Activated B cell treated with CpG ODN at 0.5 μM for 24 hours (primary cell): ENCODE measurements at places on chromosomes 5 and 9. TPM values are rescaled to one million over a fixed set of nuclear protein-coding genes. Genes with fewer than 3 reads are reported as not detected.

DNA sequence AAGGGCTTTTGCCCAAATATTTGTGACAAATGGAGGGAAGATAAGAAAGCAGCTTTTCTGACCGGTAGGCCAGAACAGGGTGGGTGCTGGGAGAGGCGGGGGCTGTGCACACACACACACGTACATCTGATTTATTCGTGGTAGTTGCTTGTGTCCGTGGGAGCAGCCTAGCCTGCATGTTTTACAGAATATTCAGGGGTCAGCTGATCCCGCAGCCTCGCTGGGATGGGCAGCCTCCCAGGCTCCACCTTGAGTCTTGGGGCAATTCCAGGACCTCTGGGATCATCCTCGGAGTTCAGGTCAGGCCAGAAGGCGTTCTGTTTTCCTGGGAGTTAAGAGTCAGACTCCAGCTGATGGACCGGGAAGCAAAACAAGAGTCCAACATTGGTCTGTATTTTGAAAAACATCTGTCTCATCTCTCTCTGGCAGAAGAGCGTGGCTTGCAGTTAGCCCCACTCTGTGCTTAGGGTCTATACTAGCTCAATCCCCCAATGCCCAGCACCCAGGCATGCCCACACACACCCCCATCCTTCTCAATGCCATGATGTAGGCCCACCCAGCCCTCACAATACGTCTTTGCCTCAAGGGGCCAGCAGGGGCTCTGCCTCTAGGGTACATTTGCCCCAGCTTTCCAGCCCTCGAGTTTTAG lies 210.6 kb downstream of the GOLPH3 start:
- H3K4me1 ChIP-seq = no peaks in the 10 kb centered on the region
- H3K4me3 ChIP-seq = no peak overlapping the region
- H3K27me3 ChIP-seq = peaks cover 6% of the 10 kb centered on the region
- H3K27ac ChIP-seq = no peak overlapping the region
- DNase-seq = no peak

Gene STARD4
- total RNA-seq = 32.2 and 40.3 TPM in 2 replicates

- H3K36me3 ChIP-seq = no peaks in the 10 kb centered on the region
- no peak for DNase-seq
- peaks cover 29% of the 10 kb centered on the region for H3K27me3 ChIP-seq
Measured at GRCh38 chr5:59893429-59894227, at the start of gene PDE4D. TSS of gene PDE4D (minus strand) at chr5:59893726.

Gene CDKN2A
- total RNA-seq = 6.7 and 8.5 TPM in 2 replicates

- H3K27me3 ChIP-seq = no peaks in the 10 kb centered on the region
- H3K4me3 ChIP-seq = no peak overlapping the region
- H3K4me1 ChIP-seq = no peaks in the 10 kb centered on the region
- H3K27ac ChIP-seq = no peak overlapping the region
- DNase-seq = no peak
Measured at GRCh38 chr9:71716138-71716909, 52.0 kb downstream of the CEMIP2 start.

- no peak overlapping the region for H3K27ac ChIP-seq
- DNase-seq = no peak
- no peaks in the 10 kb centered on the region for H3K36me3 ChIP-seq
Measured at GRCh38 chr9:71594541-71594940, 173.8 kb downstream of the CEMIP2 start.

GRCh38 chr5:80935811-80936385 lies 24.3 kb upstream of the RASGRF2 start:
- H3K4me1 ChIP-seq = no peaks in the 10 kb centered on the region
- H3K27ac ChIP-seq = no peak overlapping the region
- no peak for DNase-seq
- H3K36me3 ChIP-seq = no peaks in the 10 kb centered on the region
- no peak overlapping the region for H3K4me3 ChIP-seq

DNA sequence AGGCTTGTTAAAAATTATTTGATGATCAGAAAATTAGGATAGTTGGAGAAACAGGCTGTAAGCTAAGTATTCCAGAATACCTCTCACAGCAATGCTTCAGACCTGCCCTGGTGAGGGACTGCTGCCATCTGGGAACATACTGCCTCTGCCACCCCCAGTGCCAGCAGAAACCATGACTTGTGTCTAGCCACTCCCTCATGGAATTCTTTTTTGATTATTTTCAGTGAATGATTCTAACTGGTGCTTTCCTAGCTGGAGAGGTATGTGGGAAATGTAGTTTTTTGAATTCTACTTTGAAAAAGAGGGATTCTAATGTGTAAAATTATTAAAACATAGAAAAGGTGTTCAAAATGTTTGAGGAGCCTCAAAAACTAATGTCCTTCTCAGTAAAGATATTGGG lies 126.3 kb downstream of the HMHB1 start:
- no peak overlapping the region for H3K27ac ChIP-seq
- H3K4me3 ChIP-seq = no peak overlapping the region
- no peaks in the 10 kb centered on the region for H3K4me1 ChIP-seq
- H3K36me3 ChIP-seq = peaks cover 4% of the 10 kb centered on the region
- H3K27me3 ChIP-seq = peaks cover 4% of the 10 kb centered on the region

- H3K27ac ChIP-seq = no peak overlapping the region
- H3K27me3 ChIP-seq = no peaks in the 10 kb centered on the region
- no peak for DNase-seq
- peaks cover 3% of the 10 kb centered on the region for H3K4me1 ChIP-seq
- no peak overlapping the region for H3K4me3 ChIP-seq
- H3K36me3 ChIP-seq = no peaks in the 10 kb centered on the region
Measured at GRCh38 chr5:60821488-60822284, 22.4 kb downstream of the ELOVL7 start.

Gene NOL8
- 67.0 and 78.4 TPM in 2 replicates for total RNA-seq

Gene PCDHA1
- total RNA-seq = not detected in 2 replicates

GRCh38 chr5:5104550-5104949 lies 35.6 kb upstream of the ADAMTS16 start:
- H3K4me1 ChIP-seq = no peaks in the 10 kb centered on the region
- DNase-seq = no peak
- H3K27me3 ChIP-seq = no peaks in the 10 kb centered on the region
- no peak overlapping the region for H3K27ac ChIP-seq

- no peaks in the 10 kb centered on the region for H3K36me3 ChIP-seq
- no peaks in the 10 kb centered on the region for H3K27me3 ChIP-seq
- DNase-seq = no peak
- H3K27ac ChIP-seq = no peak overlapping the region
- no peak overlapping the region for H3K4me3 ChIP-seq
Measured at GRCh38 chr9:106773750-106774149, 89.2 kb upstream of the ZNF462 start.

GRCh38 chr5:172142709-172143215 lies 45.3 kb downstream of the STK10 start:
- peaks cover 73% of the 10 kb centered on the region for H3K4me1 ChIP-seq
- no peaks in the 10 kb centered on the region for H3K27me3 ChIP-seq
- H3K4me3 ChIP-seq = no peak overlapping the region
- peaks cover 58% of the 10 kb centered on the region for H3K36me3 ChIP-seq
- H3K27ac ChIP-seq = peak overlapping the region; percentile 61
- DNase-seq = no peak

GRCh38 chr5:5341531-5342292 lies 80.8 kb upstream of the ICE1 start:
- H3K27me3 ChIP-seq = no peaks in the 10 kb centered on the region
- no peak overlapping the region for H3K4me3 ChIP-seq
- H3K4me1 ChIP-seq = no peaks in the 10 kb centered on the region
- no peaks in the 10 kb centered on the region for H3K36me3 ChIP-seq

Gene SLCO6A1
- total RNA-seq = not detected in 2 replicates

GRCh38 chr5:134440201-134440755 lies 28.6 kb upstream of the CDKN2AIPNL start:
- H3K4me3 ChIP-seq = no peak overlapping the region
- peaks cover 41% of the 10 kb centered on the region for H3K4me1 ChIP-seq
- no peaks in the 10 kb centered on the region for H3K27me3 ChIP-seq
- DNase-seq = no peak
- H3K27ac ChIP-seq = no peak overlapping the region

GRCh38 chr9:76896035-76896434 lies 9.9 kb downstream of the PRUNE2 start:
- no peak for DNase-seq
- peaks cover 11% of the 10 kb centered on the region for H3K27me3 ChIP-seq
- no peaks in the 10 kb centered on the region for H3K36me3 ChIP-seq
- no peak overlapping the region for H3K27ac ChIP-seq
- no peak overlapping the region for H3K4me3 ChIP-seq

DNA sequence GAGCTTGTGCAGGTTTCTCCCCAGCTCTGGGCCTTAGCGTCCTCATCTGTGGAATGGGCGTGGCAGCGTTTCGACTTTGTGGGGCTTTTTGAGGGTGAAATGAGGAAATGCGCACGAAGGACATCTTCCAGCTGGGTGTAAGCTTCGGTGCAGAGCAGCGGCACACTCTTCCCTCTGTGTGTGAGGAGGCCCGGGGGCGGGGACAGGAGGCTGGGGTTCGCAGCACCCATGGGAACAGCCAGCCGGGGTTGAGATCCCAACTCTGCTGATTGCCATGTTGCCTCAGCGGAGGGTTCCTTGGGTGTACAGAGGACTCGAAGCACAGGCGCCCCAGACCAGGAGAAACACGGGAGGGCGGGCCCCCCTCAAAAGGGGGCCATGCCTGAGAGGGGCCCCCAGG lies 265.6 kb downstream of the NSG2 start:
- H3K4me3 ChIP-seq = no peak overlapping the region
- no peak overlapping the region for H3K27ac ChIP-seq
- DNase-seq = no peak
- H3K27me3 ChIP-seq = peaks cover 31% of the 10 kb centered on the region
- peaks cover 2% of the 10 kb centered on the region for H3K4me1 ChIP-seq

Gene PRDM9
- not detected in 2 replicates for total RNA-seq

GRCh38 chr5:179152144-179152895 lies 92.1 kb downstream of the ZNF354C start:
- H3K27ac ChIP-seq = no peak overlapping the region
- H3K27me3 ChIP-seq = no peaks in the 10 kb centered on the region
- no peak overlapping the region for H3K4me3 ChIP-seq

GRCh38 chr5:52725065-52725746 lies 62.5 kb upstream of the ITGA1 start:
- DNase-seq = no peak
- no peaks in the 10 kb centered on the region for H3K36me3 ChIP-seq
- H3K4me1 ChIP-seq = no peaks in the 10 kb centered on the region
- no peak overlapping the region for H3K4me3 ChIP-seq

DNA sequence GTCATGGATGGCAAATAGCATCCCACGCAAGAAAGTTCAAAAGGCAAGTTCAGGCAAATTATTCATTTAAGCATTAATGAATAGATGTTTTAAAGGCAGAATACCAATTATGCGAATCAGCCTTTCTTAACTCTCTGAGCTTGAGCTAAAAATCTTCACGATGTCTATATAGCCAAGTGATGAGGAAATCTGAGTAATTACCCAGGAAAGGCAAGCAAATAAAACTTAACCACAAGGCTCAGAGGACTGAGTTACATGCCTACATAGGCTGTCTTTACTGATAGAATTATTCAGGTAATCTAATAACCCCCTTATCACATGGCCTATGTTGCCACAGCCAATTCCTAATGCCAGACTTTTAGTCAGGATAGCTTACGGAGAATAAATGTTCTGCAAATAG lies 120.8 kb upstream of the MTAP start:
- H3K27me3 ChIP-seq = peaks cover 2% of the 10 kb centered on the region
- no peaks in the 10 kb centered on the region for H3K4me1 ChIP-seq
- no peak overlapping the region for H3K4me3 ChIP-seq
- H3K36me3 ChIP-seq = no peaks in the 10 kb centered on the region

DNA sequence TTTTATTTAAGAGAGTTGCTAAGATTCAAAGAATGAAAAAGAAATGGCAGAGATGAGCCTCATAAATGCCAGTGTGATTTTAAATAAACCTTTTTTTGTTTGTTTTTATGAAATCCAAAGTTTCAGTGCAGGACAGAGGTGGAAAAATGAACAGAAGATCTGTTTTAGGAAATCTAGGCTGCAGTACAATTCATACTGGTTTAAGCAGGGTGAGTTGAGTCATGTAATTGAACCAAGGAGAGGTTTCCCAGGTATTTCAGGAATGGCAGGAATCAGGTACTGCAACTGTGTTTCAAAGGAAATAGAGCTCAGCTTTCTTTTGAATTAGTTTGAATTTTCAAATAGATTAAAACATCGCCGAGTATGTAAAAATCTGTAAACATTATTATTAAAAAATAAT lies 3.0 kb upstream of the ANKRD31 start:
- H3K27ac ChIP-seq = no peak overlapping the region
- H3K4me3 ChIP-seq = no peak overlapping the region
- peaks cover 9% of the 10 kb centered on the region for H3K4me1 ChIP-seq
- DNase-seq = no peak
- H3K36me3 ChIP-seq = peaks cover 2% of the 10 kb centered on the region

GRCh38 chr5:121027636-121028035 lies 563.5 kb downstream of the PRR16 start:
- H3K27me3 ChIP-seq = no peaks in the 10 kb centered on the region
- H3K4me3 ChIP-seq = no peak overlapping the region
- DNase-seq = no peak
- no peak overlapping the region for H3K27ac ChIP-seq

GRCh38 chr9:86126998-86127972 lies 27.9 kb upstream of the GOLM1 start:
- H3K27ac ChIP-seq = no peak overlapping the region
- H3K36me3 ChIP-seq = no peaks in the 10 kb centered on the region
- H3K4me1 ChIP-seq = no peaks in the 10 kb centered on the region
- no peak overlapping the region for H3K4me3 ChIP-seq
- H3K27me3 ChIP-seq = peaks cover 4% of the 10 kb centered on the region

Gene FKTN
- total RNA-seq = 16.8 and 17.5 TPM in 2 replicates

DNA sequence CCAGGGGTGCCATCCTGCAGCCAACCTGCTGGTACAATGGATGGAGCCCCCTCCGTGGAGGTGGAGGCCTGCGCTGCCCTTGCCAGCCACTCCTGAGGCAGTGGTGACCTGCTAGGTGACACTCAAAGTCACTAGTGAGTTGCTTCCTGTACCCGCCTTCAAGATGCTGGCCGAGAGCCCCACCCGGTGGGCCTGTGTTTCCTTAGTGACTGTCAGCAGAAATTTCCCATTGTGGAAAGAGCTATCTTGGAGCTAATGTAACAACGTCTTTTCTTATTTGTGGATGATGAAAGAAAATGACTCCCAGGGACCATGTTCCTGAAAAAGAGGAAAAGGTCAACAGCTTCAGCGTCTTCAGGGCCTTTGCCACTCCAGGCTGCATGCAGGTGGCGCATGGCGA lies 117.0 kb upstream of the BOD1 start:
- peak overlapping the region; percentile 90 for H3K27ac ChIP-seq
- H3K27me3 ChIP-seq = no peaks in the 10 kb centered on the region
- peaks cover 60% of the 10 kb centered on the region for H3K4me1 ChIP-seq
- peak overlapping the region; percentile 58 for H3K4me3 ChIP-seq
- no peaks in the 10 kb centered on the region for H3K36me3 ChIP-seq

DNA sequence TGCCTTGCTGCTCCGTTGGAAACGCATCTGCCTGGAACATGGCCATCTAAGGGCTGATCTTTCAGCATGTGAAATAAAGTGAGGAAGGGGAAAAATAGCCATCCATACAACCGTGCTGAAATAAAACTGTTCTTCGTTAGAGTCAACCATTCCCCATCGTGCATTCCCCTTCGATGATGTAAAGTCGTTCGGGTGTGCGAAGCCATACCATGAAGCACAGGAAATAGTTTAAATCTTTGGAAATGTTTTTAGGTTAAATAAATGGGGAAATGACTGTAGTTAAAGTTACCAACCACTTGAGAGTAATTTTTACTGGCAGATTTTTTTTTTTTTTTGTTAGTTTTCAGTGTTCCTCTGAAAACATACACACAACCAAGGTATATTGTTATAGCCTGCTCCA lies 302.5 kb downstream of the SH3GL2 start:
- no peak overlapping the region for H3K27ac ChIP-seq
- H3K36me3 ChIP-seq = no peaks in the 10 kb centered on the region
- H3K4me3 ChIP-seq = no peak overlapping the region
- DNase-seq = no peak
- no peaks in the 10 kb centered on the region for H3K27me3 ChIP-seq
- H3K4me1 ChIP-seq = no peaks in the 10 kb centered on the region
